ENCODE measurements at places on chromosomes 2 and 18.

DNA sequence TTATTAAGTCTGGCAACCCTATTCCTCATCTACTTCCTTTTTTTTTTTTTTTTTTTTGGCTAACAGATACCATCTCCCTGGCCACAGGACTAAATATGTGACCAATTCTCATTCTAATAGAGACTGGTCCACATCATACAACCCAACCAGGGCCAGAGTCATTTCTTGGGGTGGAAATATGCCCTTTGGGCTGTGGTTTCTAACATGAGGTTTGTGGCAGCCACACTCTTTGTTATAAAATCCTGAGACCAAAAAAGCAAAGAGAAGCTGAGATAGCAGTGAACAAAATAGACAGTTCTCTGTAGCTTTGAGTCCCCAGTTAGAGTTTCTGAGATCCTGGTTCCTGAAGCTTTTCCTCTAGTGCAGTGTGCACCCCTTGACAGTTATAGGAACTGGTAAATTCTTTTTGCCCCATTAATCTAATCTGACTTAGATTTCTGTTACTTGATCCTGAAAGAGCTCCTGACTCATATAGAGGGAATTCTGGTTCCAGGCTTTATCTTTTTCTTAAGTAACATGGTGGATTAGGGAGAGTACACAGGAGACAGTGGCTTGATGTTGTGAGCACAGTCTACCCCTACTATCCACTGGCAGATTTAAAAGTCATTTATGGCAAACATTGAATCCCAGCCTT lies 86.8 kb downstream of the MAIP1 start:
- DNase-seq, result no peak

DNA sequence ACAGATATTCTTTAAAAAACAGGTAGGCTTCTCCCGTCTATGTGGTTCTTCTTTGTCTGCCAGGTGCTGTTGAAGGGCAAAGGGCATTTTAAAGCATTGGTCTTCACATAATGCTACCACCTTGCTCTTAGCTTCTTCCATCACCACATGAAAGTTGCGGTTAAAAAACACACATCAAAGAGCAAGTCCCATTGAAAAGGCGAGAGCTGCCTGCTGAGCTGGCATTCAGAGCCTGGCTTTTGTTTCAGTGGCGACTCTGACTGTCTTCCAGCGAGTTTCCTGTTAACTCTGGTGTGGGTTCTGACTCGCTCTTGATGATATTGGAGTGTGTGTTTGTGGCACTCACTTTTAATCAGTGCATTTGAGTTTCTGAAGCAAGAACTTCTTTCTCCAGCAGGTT lies 624.9 kb upstream of the FANCL start:
- DNase-seq, result no peak

DNA sequence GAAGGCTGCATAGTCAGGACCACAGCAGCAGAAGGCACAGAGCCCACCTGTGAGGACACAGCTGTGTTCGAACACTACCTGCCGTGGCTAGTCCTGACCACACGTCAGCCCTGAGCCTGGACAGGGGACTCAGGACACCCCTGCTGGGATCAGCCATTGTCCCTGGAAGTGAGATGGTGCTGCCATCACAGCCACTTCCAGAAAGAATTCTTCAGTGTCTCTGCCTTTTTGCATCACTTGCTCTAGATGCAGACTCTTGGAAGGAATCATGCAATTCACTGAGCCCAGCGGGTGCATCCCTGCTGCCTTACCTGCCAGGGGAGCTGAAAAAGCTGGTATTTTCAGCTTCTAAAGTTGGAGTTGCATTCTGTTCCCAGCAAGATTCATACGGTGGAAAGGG lies 49.3 kb downstream of the LAMA3 start:
- no peak for DNase-seq

DNA sequence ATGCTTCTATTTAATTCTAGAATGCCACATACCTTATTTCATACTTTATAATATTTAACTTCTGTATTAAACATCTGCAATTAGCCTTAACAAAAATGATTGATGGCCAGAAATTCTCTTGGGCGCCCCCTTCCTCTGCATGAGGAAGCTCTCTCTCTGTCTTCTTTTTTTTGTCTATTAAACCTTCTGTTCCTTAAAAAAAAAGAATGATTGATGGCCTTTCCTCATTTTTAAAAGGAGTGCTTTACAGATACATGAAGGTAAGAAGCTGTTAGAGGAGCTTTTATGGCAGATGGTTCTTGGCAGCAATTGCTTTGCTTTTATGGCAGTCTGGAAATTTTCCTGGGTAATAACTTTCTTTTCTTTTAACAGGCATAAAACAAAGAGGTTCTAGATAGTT lies 526.9 kb downstream of the SLC4A3 start:
- no peak for DNase-seq

GRCh38 chr18:50193796-50194630 lies 934 bp downstream of the MYO5B start:
- DNase-seq, result no peak

DNA sequence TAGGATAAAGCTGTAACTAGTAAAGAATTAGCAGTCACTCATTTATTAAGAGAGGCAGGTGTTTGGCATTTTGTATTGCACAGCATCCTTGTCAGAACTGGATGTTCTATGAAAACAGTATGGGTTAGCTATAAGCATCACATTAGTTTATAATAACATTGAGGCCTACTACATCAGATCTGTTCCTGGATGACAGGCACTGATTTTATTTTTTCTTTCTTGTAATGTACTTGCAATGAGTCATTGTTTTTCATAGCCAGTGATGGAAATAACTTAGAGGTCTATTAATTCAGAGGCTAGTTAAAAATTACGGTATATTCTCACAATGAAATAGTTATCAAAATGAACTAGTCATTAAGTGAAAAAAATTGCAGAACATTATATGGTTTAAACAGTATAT lies 13.0 kb upstream of the RMDN2 start:
- DNase-seq, result no peak

- no peak for DNase-seq
Measured at GRCh38 chr2:12033494-12033893, 287.1 kb downstream of the LPIN1 start.

GRCh38 chr2:8658064-8658862 lies 23.6 kb upstream of the ID2 start:
- no peak for DNase-seq

- no peak for DNase-seq
Measured at GRCh38 chr2:27323596-27324285, 844 bp upstream of the MPV17 start.

- DNase-seq, result no peak
Measured at GRCh38 chr2:178229927-178230326, 35.6 kb downstream of the OSBPL6 start.

GRCh38 chr2:235868645-235869044 lies 299.5 kb downstream of the GBX2 start:
- DNase-seq, result no peak

DNA sequence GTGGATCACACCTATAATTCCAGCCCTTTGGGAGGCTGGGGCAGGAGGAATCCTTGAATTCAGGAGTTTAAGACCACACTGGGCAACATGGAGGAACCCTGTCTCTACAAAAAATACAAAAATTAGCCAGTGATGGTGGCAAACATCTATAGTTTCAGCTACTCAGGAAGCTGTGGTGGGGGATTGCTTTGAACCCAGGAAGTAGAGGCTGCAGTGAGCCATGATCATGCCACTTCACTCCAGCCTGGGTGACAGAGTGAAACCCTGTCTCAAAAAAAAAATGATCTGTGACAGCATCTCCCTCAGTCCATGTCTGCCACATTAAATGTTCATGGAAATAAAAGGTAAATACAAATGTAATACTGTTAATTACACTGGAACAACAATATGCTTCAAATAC lies 121.4 kb upstream of the COL5A2 start:
- no peak for DNase-seq

DNA sequence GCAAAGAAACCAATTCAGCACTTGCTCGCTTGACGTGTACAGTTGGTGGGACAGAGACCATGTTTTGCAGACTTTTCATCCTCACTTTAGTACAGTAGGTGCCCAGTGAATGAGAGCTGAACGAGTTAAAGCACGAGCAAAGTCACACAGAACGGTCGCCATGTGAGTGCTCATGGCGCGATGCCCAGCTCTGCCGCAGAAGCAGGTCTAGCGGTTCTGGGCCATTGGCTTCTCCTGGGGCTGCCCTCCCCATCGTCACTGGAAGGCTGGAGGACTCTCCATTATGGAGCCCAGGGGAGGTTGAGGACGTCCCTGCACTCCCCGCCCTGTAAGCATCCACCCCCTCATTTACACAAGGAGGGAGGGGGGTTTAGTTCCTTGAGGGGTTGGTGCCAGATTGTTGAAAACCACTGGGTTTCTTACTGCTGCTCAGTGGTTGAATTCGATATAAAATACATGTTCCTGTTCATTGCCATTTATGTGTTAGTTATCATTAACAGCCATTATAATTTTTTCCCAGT lies 24.9 kb downstream of the PTGR3 start:
- no peak for DNase-seq

Measured in tibial nerve (tissue), 4 donors.